ENCODE measurements at places on chromosomes 5 and 9.

GRCh38 chr9:124260769-124261603 lies 3.2 kb downstream of the NEK6 start:
- no peak for DNase-seq

GRCh38 chr5:38866362-38867031 lies 20.7 kb downstream of the OSMR start:
- no peak for DNase-seq

DNA sequence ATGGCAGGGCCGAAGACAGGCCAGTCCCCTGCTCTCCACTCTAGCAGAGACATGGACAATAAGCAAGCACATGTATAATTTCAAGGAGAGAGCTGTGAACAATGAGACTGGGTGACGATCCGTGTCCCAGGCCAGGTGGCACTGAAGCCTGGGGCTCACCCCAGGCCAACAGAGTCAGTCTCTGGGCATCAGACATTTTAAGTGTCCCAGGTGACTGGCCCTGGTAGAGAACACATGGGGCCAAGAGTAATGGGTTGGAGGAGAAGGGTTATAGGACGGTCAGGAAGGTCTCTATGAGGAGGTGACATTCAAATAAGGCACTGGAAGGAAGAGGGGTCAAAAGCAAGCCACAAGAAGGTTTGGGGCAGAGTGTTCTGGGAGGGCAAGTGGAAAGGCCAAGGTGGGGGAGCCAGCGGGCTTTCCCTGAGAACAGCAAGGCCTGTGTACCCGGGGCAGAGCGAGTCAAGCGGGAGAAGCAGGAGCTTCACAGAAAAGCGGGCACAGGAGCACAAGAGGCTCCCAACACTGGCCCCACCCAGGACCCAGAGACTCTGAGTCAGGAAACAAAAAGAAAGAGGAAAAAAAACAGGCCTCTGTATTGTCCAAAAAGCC lies 1.1 kb upstream of the AKNA start:
- no peak for DNase-seq

DNA sequence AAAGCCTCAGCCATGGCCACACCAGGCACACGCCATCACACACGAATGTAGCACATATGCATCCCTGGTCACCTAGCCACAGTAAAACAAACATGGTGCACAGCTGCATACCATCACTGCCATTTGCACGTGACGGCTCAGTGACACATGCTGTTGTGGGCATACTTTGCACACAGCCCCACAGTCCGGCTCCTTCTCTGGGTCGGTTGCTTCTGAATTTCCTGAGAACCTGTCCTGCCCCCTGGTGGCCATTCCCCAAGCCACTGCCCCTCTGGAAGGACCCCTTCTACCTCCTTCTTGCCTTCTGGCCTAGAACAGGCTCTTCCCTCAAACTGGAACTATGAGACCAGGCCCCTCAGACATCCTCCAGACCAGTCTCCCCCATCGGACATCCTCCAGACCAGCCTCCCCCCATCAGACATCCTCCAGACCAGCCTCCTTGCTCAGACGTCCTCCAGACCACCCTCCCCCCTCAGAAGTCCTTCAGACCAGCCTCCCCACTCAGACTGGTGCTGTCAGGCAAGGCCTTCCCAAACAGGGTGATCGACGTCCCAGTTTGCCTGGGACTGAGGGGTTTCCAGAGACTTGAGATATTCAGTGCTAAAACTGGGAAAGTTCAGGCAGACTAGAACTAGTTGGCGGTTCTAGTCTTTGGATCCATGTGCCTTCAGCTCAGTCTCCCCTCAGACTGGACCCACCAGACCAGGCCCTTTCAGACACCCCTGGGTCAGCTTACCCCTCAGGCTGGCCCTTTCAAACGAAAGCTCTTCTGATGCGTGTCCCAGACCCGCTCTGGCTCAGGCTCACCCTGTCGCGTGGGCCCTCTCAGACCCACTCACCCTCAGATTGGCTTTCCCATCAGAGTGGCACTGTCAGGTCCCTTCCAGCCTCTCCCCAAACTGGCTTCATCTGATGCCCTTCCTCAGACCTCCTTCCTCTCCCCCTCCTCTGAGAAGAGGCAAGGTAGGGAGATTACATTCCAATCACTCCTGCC lies 24.3 kb upstream of the ENHO start:
- peak; percentile 64 for DNase-seq

DNA sequence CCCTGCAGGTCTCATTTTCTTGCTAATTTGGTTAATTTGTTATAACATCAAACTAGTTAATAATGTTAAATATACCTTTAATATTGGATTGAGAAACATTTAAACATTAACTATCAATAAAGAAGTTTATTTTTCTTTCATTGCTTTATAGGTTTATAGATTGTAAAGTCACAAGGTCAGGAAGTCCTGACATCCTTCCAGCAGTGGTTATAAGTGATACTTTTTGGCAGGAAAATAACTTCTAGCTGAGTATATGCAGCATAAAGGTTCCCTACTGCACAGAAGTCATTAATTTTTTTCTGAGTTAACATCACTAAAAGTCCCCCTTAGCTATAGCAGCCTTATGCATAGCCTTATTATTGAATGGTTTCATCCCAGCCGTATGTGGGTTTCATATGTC lies 85.5 kb downstream of the LNPEP start:
- no peak for DNase-seq

- DNase-seq = no peak
Measured at GRCh38 chr5:163535290-163535689, 29.9 kb downstream of the MAT2B start.

DNA sequence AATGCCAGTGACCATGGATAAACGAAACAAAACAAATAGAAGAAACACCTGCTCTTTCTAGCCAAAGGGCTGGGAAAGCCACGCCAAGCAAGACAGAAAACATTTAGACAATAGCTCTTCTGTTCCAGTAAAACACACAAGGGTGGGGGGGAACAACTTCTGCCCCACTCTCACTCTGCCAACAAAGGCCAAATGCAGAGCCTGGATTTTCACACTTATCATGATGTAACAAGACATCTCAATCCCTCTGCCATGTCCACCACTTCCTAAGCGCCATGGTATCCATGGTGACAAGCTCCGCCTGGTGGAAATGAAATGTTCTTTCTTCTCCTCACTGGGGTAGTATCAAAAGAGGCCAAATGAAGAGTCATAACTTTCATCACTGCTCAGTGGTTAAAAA lies 60.6 kb downstream of the DRD1 start:
- DNase-seq = no peak

- DNase-seq = no peak
Measured at GRCh38 chr5:8839361-8840055, 706.4 kb downstream of the SEMA5A start.

DNA sequence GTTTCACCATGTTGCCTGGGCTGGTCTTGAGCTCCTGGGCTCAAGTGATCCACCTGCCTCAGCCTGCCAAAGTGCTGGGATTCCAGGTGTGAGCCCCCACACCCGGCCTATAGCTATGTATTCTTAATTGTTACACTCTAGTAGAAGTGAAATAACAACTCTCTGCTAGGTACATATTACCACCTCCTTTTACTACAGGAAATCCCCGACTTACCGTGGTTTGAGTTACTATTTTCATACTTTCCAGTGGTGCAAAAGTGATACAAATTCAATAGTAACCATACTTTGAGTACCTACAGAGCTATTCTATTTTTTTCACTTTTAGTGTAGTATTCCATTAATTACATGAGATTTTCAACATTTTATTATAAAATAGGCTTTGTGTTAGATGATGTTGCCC lies 719 bp downstream of the ARL14EPL start:
- DNase-seq = no peak

DNA sequence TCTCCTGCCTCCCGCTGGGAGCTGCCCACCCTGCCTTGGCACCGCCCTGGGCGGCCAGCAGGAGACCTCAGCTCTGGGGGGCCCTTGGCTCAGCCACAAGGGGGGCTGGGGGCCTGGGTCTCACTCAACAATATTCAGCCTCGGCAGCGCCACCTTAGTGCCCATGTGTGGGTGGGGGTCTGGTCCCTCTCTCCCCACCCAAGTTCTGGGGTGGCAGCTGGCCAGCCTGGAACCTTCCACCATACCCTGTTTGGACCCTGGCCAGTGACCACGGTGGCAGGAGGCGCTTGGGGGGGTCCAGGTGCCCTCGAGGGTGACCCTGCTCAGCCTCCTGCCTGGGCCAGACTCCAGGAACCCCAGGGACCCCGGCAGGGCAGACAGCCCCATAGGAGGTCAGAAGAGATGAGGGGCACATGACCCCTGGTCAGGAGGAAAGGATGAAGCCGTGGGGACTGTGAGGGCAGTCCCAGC lies 22.2 kb downstream of the NKD2 start:
- DNase-seq = no peak

GRCh38 chr9:134226221-134226930 lies 62.0 kb upstream of the RNU6ATAC start:
- DNase-seq = no peak

DNA sequence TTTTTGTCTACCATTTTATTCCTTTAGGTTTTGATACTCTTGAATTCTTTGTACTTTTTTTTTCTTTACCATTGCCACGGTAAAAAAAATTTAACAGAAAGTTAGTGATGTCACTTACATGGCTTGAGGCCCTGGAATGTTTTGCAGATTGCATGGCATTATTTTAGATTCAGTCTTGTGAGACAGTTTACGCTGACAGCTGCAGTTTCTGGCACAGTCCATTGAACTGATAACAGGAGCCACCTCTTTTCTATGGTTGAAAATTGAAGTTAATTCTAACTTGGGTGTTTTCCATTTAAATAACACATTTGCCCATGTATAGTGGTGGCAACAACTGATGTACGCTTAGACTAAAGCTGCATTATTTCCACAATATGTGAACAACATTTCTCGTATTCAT lies 1028.5 kb downstream of the CDH18 start:
- DNase-seq = no peak

DNA sequence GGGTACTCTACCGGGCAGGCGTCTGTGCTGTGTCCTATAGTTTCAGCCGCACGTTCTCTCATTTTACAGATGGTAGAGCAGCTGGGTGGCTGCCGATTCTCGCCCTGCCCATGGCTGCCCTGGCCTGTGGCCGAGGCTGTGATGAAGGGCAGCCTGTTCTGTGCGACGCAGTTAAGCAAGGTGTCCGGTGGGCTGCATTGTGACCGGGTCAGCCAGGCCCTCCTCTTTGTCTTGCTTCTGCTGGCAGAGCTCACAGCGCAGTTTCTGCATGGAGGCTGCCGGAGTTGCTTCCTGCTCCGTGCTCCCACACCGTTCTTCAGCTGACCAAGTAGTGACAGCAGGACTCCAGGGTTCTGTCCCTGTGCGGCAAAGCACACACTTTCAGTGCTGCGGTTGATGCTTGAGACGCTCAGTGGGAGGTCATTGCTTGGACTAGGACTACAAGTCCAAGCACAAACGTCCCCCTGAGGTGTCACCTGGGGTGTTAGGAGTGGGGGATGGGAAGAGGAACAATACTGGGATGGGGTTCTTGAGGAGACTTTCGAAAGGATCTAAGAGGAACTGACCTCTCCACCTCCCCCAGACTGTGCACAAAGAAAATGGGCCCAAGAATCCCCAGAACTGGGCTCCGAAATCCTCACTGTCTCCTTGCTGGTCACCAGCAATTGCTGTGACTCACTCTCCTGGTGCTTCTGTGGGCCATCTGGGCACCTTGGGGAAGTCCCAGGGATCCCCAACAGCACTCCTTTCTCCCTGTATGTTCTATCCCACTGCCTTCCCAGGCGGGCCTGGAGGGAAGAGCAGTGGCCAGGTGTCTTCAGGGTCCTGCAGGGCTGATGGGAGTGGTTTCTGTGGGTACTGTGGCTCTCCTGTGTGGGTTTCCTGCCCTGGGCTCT lies 58.2 kb downstream of the GADD45G start:
- DNase-seq = no peak

- no peak for DNase-seq
Measured at GRCh38 chr5:136033234-136033633, 4.4 kb downstream of the TGFBI start.

DNA sequence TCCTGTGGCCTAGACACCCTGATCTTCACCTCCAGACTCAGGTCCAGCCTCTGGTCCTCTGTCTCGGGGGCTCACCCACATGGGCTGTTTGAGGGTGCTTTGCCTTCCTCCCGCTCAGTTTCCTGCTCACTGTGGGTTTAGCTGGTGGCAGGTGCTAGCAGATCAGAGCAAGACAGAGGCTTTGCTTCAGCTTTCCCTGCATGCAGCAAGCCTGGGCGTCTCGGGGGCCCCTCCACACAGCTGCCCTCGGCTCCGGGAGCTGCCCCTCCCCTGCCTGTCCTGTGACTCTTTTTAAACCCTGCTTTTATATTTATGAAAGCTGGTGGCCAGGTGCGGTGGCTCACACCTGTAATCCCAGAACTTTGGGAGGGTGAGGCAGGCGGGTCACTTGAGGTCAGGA lies 14.6 kb downstream of the MRPL36 start:
- DNase-seq = no peak

DNA sequence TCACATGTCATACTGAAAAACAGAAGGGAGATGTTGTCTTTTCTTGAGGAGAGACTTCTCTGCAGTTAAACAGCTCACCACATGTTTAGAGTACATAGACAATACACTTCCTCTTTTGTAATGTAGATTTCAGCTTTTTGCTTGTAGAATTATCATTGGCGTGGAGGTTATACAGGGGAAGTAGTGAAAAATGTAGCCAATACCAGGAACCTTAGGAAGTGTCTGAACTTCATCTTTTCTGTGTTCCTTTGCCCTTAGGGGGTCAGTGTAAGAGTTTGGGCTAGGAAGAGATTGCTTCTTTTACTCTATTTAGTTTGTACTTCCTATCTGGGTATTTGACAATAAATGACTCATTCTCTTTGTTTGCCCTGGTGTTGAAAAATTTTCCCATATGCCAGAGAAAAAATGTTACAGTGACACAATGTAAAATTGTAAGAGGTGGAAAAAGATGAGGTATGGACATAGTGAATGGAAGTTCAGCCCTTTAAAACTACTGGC lies 21.0 kb upstream of the CDKN2B start:
- no peak for DNase-seq

- DNase-seq = no peak
Measured at GRCh38 chr9:127140842-127141675, 18.6 kb upstream of the ANGPTL2 start.

- DNase-seq = no peak
Measured at GRCh38 chr5:92659246-92659645, 921.8 kb downstream of the NR2F1-AS1 start.

DNA sequence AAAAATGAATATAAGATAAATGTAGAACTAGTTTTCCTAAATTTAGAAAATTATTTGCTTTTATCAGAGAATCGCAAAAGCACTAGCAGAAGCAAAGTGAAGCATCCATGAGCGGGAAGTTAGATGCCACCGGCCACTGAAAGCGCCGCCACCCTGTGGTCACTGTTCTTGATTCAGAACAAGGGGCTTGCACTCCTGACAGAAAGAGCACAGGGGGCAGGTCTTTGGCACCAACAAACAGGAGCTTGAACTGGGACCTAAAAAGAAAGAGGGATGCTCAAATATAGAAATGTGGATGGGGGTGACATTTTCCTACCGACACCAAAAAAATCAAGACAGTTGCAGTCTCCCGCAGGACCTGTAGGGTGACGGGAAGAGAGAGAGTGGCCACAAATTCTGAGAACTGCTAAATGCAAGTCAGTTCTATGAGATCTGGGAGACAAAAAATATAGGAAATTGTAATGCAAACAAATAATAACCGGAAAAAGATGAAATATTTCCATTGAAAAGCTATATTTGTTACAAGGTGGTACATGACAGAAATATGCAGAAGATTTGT lies 144.3 kb downstream of the CDH12 start:
- DNase-seq = no peak

- DNase-seq = no peak
Measured at GRCh38 chr5:158606233-158606632, 493.5 kb downstream of the EBF1 start.

All from NCI-H1092 (cell line).